Panc1 (cell line): ENCODE measurements at places on chromosomes 1 and 21. TPM values are rescaled to one million over a fixed set of nuclear protein-coding genes. Genes with fewer than 3 reads are reported as not detected.

Gene ADGRL4
- total RNA-seq = not detected

Gene KRTAP13-2
- not detected for total RNA-seq

Gene OR2L13
- total RNA-seq = not detected

DNA sequence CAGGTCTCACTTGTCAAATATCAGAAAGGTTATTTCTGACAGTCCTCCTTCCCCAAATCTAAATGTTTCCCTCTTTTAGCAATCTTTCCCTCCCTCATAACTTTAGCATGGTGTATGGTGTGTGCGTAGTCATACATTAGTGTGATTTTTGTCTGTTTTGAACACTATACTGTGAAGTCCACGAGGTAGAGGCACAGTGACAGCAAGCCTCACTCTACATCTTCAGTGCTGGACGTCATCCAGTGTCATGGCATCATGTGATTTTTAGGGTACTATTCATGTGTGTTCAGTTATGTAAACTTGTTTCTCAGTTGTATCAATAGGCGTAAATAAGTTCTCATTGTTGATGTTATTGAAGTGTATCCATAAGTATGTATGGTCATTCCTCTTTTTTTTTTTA lies 39.1 kb downstream of the DYRK1A start:
- DNase-seq = no peak
- no peaks in the 10 kb centered on the region; the same call in 1 of the 2 replicates for H3K4me1 ChIP-seq
- no peak overlapping the region for H3K27ac ChIP-seq
- no peaks in the 10 kb centered on the region for H3K36me3 ChIP-seq

- DNase-seq = no peak
- H3K36me3 ChIP-seq = no peaks in the 10 kb centered on the region
- H3K27me3 ChIP-seq = no peaks in the 10 kb centered on the region
- H3K4me3 ChIP-seq = no peak overlapping the region
- no peak overlapping the region for H3K27ac ChIP-seq
Measured at GRCh38 chr1:29756901-29757725, 520.8 kb downstream of the PTPRU start.

GRCh38 chr1:30756545-30757351 lies 826 bp downstream of the LAPTM5 start:
- H3K36me3 ChIP-seq = no peaks in the 10 kb centered on the region
- DNase-seq = peak; percentile 20
- no peak overlapping the region for H3K4me3 ChIP-seq
- peak overlapping the region; percentile 12; the same call in 1 of the 2 replicates for H3K27ac ChIP-seq

- no peaks in the 10 kb centered on the region for H3K36me3 ChIP-seq
- peaks cover 2% of the 10 kb centered on the region; the same call in 1 of the 2 replicates for H3K27me3 ChIP-seq
Measured at GRCh38 chr1:93051961-93052360, 27.1 kb upstream of the MTF2 start.

DNA sequence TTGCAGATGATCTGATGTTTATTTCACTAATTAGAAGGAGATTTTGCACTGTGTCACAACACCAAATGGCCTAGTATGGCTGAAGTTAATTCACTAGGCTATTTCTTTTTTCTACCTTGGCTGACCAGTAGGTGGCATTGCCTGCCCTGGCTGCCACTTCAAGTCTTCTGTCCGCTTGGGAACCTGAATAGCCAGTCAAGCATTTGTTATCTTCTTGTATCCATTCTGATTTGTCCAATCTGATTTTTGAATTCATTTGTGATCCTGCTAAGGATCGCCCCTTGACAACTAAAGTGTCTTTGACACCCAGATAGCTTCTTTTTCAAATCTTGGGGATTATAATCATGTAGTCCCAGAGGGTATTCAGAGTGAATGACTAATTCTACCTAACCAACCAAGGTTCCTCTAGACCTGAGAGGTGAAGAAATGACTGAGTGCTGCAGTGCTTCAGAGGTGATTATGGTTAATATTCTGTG lies 99.4 kb downstream of the GIPC2 start:
- H3K4me3 ChIP-seq = no peak overlapping the region
- H3K36me3 ChIP-seq = no peaks in the 10 kb centered on the region
- no peak overlapping the region for H3K27ac ChIP-seq
- peaks cover 6% of the 10 kb centered on the region for H3K27me3 ChIP-seq
- H3K4me1 ChIP-seq = no peaks in the 10 kb centered on the region
- DNase-seq = peak; percentile 43

GRCh38 chr1:112395821-112396652 lies at the start of gene CTTNBP2NL:
CTTNBP2NL (plus strand) TSS chr1:112396214; CDS start chr1:112416166, 19,952 bp downstream.
- H3K4me3 ChIP-seq = peak within 1 kb of the TSS; percentile 97
- H3K27me3 ChIP-seq = no peaks in the 10 kb centered on the region
- peaks cover 2% of the 10 kb centered on the region; the same call in 1 of the 2 replicates for H3K36me3 ChIP-seq
- peak; percentile 61 for DNase-seq
- H3K4me1 ChIP-seq = peaks cover 27% of the 10 kb centered on the region

- no peaks in the 10 kb centered on the region for H3K4me1 ChIP-seq
- no peak for DNase-seq
- H3K4me3 ChIP-seq = no peak overlapping the region
- no peaks in the 10 kb centered on the region for H3K27me3 ChIP-seq
Measured at GRCh38 chr21:42665026-42665425, 11.6 kb downstream of the PDE9A start.

DNA sequence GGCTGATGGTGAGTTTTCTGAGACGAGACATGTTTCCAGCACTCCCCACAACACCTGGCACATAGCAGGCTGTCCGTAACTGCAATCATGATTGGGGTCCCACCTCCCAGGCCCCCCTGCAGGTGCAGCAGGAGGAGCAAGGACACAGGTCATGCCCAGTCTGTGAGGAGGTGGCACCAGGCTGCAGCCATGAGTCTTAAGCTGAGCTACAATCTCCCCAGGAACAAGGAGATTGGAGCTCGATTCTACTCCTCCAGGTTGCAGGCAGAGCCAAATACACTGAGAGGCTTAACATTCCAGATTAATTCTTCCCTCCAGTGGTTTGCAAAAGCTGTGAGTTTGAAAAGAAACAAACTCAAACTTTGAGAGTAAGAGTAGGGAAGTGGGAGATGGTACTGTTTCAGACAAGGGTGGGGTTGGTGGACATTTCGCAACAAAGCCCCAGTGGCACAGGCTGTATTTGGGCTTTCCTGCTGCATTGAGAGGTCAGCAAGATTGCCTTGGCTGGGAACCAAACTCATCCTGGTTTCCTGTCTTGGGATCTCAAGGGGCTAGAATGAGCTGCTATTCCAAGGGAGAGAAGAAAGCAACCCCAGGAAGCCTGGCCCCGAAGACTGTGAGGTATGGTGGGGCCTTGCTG lies 64.8 kb upstream of the GALNT2 start:
- H3K36me3 ChIP-seq = no peaks in the 10 kb centered on the region
- no peaks in the 10 kb centered on the region for H3K4me1 ChIP-seq
- peaks cover 2% of the 10 kb centered on the region; the same call in 1 of the 2 replicates for H3K27me3 ChIP-seq
- no peak overlapping the region for H3K4me3 ChIP-seq

- H3K4me3 ChIP-seq = no peak overlapping the region
- H3K36me3 ChIP-seq = no peaks in the 10 kb centered on the region
- H3K27ac ChIP-seq = no peak overlapping the region; the same call in 1 of the 2 replicates
Measured at GRCh38 chr1:212512816-212513559, 80.3 kb downstream of the NENF start.

- H3K27me3 ChIP-seq = no peaks in the 10 kb centered on the region
- peaks cover 11% of the 10 kb centered on the region for H3K4me1 ChIP-seq
- no peak for DNase-seq
- no peaks in the 10 kb centered on the region for H3K36me3 ChIP-seq
- no peak overlapping the region for H3K4me3 ChIP-seq
Measured at GRCh38 chr1:21586846-21587601, 77.8 kb downstream of the ALPL start.

- H3K4me3 ChIP-seq = no peak overlapping the region
- no peak overlapping the region for H3K27ac ChIP-seq
- H3K4me1 ChIP-seq = no peaks in the 10 kb centered on the region; the same call in 1 of the 2 replicates
- no peak for DNase-seq
- no peaks in the 10 kb centered on the region for H3K27me3 ChIP-seq
Measured at GRCh38 chr1:93435443-93435842, 12.5 kb upstream of the FNBP1L start.

DNA sequence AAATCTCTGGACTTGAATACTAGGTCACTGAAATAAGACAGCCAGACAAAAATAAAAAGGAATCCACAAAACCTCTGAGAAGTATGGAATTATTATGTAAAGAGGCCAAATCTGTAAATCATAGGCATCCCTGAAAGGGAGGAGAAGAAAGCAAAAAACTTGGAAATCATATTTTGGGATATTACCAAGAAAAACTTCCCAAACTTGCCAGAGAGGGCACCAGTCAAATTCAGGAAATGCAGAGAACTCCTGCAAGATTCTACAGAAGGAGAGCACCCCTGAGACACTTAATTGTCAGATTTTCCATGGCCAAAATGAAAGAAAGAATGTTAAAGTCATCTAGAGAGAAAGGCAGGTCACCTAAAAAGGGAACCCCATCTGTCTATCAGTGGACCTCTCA lies 862.3 kb upstream of the PRMT6 start:
- no peaks in the 10 kb centered on the region for H3K27me3 ChIP-seq
- H3K36me3 ChIP-seq = no peaks in the 10 kb centered on the region
- no peak for DNase-seq
- no peaks in the 10 kb centered on the region for H3K4me1 ChIP-seq
